Effector memory CD8-positive, alpha-beta T cell (primary cell): ENCODE measurements at places on chromosomes 3 and 15.

DNA sequence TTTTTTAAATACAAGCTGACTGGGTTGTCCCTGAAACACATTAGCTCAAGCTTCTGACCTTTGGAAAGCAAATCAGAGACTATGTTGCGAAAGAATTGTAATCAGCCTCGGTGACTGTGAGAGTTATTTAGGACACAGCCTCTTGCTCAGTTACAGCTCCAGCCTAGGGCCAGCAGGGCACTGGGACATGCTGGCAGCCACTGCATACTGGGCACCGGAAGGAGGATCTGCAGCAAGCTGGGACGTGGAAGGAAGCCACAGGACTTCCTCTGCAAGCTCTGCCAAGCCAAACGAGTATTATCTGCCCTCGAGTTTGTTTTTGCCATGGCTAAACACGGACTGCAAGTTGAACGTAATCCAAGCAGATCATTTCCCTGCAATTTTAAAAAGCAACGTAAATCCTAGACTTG lies 24.4 kb upstream of the COPG1 start:
- no peak for DNase-seq

DNA sequence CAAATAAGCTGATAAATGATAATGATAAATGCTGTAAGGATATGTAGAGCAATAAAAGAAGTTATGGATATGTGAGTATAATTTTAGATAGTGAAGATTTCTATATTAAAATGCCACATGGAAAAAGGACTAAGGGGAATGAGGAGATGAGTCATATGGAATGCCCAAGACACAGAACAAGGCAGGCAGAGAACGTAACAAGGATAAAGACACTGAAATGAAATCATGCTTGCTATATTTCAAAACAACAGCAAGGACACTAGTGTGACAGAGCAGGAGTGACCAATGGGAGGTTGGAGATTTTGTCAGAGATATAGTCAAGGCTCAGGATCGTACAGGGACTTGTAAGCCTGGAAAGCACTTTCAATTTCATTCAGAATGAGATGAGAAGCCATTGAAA lies 621.5 kb upstream of the SEMA6D start:
- no peak for DNase-seq

GRCh38 chr15:41061667-41062066 lies 54.4 kb downstream of the INO80 start:
- no peak for DNase-seq

- DNase-seq: no peak
Observed at GRCh38 chr3:36058404-36059030, 321.8 kb upstream of the STAC start.

DNA sequence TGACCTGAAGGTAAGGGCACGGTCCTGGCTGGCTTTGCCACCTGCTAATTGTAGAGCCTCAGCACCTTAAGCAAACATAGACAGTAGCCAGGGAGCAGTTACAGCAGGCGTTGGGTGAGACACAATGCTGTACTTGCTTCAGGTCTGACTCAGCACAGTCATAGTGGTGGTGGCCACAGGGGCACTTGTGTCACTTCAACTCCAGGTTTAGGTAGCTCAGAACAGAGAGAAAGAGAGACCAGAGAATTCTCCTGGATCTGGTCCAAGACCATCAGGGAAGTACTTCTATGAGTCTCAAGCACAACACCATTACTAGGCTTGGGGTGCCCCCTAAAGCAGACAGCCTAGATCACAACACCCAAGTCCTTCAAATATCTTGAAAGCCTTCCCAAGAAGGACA lies 204.4 kb downstream of the OTOL1 start:
- DNase-seq: no peak

- no peak for DNase-seq
Observed at GRCh38 chr3:155640098-155640497, 104.8 kb downstream of the PLCH1 start.

DNA sequence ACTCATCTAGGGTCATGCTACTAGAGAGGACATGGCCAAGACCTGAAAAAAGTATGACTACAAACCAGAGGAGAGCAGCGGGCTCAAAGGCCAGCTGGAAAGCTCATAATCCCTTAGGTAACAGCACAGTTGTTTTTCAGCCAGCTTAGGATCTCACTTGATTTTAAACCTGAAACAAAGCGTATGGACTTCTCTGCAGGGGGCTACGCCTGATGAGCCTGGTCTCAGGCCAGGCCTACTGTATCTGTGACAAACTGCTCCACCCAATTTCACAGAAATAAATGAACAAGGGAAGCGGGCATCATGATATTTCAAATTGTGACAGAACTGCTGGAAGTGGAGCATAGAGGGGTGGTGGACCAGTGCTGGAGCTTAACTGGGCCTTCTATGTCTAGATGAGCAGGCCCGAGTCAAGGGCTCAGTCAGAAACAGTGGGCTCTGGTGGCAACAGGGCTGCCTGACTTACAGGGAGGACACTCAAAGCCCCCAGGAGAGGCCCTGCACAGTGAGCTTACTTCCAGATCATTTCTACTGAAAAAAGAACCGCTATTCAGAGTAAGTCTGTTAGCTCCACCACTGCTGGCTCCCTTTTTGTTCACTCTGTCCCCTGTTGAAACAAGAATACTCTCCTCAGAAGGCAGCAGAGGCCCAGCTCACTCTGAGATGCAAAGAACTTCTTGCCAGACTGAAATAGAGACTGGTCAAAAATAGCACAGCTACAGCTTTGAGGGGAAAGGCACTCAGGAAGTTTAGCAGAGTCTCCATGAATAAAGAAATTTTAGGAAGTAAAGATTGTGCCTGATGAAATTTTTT lies 47.0 kb downstream of the LRIG1 start:
- DNase-seq: no peak

DNA sequence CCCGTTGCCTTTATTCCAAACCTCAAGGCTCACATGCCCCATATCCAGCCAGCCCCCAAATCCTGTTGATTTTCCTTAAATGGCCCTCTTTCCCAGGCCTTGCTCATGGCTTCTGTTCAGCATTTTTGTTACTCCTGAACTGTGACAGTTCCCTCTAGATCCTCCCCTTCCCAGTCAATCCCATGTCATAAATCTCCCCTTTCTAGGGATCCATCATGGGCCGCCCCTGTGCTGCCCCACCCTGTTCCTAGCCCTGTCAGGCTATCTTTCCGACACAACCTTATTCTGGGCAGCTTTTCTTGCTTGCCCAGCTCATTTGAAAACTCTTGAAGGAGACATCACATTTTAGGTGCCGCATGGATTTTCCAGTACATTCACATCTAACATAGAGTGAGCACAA lies 84.8 kb downstream of the TLE3 start:
- no peak for DNase-seq

DNA sequence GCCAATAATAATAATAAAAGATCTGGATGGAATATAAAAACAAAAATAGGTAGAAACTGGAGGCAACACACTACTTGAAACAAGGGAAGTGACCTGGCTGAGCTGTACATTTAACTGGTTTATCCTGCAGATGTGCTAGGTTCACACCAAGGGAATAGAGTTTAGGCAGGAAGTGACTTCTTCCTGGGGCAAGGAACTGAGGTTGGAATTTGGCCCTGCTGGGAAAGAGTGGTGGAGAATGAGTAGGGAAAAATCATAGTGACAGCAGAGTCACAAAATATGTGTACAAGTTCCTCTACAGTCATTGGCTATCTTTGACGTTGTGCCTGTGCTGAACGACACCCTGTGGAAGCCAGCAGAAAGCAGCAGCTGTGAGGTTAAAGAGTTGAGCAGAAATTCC lies 44.1 kb downstream of the ARHGAP11B start:
- no peak for DNase-seq

GRCh38 chr3:89877230-89877629 lies 769.8 kb downstream of the EPHA3 start:
- no peak for DNase-seq

- no peak for DNase-seq
Observed at GRCh38 chr15:76282465-76282864, 28.8 kb downstream of the ETFA start.
